ENCODE measurements at places on chromosomes 6 and 20. TPM values are rescaled to one million over a fixed set of nuclear protein-coding genes. Genes with fewer than 3 reads are reported as not detected.

GRCh38 chr6:84273048-84273809 is 45.8 kb upstream of the CEP162 start:
- H3K4me3 ChIP-seq = no peak overlapping the region
- H3K4me1 ChIP-seq = no peaks in the 10 kb centered on the region
- no peak for DNase-seq
- H3K36me3 ChIP-seq = no peaks in the 10 kb centered on the region

- no peaks in the 10 kb centered on the region for H3K4me1 ChIP-seq
- no peaks in the 10 kb centered on the region for H3K36me3 ChIP-seq
- H3K4me3 ChIP-seq = no peak overlapping the region
- DNase-seq = no peak
- H3K27me3 ChIP-seq = no peaks in the 10 kb centered on the region
- no peak overlapping the region for H3K27ac ChIP-seq
These were observed 380.3 kb upstream of the AGPAT4 start for GRCh38 chr6:161654209-161654608.

GRCh38 chr6:2412731-2413130 is 167.3 kb upstream of the GMDS start:
- no peaks in the 10 kb centered on the region for H3K36me3 ChIP-seq
- no peak overlapping the region for H3K27ac ChIP-seq
- no peaks in the 10 kb centered on the region for H3K27me3 ChIP-seq
- no peak for DNase-seq
- no peaks in the 10 kb centered on the region for H3K4me1 ChIP-seq

DNA sequence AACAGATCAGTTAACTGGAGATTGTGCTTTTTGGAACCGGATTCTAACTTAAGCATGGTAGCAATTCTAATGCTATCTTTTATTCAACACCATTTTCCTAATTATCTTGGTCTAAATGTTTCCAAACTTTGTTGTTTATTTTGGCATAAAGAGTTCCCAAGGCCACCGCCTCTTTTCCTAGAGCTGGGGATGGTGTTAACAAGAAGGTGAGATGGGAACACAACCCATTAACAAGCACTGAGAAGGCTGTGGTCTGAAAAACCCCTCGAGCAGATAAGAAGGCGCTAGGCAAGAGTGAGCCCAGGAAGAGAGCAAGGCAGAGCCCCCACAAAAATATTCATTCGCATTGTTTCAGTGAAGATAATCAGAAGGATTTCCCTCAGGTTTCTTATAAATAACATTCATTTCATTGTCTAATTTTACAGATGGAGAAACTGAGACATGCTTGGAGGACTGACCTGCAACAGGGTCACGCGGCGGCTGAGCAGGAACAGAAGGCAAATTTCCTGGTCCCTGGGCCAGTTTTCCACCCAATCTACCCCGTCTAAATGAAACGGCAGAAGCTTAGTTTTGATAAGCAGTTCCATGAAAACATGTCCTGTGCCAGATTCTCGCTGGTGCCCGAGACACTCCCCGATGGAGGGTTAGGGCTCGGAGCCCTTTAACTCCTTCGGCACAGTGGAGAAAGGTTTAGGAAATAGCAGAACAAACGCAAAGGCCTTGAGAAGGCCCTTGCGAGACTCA is 155.6 kb downstream of the FOXC1 start:
- no peaks in the 10 kb centered on the region for H3K4me1 ChIP-seq
- no peaks in the 10 kb centered on the region for H3K27me3 ChIP-seq
- no peak overlapping the region for H3K27ac ChIP-seq
- no peak overlapping the region for H3K4me3 ChIP-seq

The CCN5 gene
- total RNA-seq = 4.2 TPM

DNA sequence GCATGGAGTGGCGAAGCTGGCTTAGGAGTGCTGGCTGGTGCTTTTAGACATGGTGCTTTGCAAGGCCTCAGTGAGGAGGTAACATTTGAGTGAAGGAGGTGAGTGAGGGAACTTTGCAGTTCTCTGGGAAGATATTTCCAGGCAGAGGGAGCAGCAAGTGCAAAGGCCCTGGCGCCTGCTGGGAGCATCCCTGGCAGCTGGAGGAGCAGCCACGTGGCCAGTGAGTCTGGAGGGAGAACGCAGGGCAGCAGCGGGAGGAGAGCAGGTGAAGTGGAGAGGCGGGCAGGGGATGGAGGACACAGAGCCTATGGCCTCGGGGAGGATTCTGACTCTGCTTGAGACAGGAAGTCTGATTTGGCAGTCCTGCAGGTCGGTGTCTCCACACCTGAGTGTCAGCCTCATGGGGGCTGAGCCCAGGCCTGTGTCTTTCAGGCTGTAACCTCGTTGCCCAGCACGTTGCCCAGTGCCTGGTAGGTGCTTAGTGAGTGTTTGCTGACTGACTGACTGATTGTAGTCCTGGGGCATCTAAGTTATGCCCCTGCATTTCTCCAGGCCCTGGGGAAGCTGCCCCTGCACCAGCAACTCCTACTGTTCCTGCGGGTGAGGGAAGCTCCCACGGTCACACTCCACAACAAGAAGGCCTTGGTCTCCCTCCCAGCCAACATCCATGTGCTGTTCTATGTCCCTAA is 11.0 kb upstream of the BPIFB4 start:
- H3K27ac ChIP-seq = no peak overlapping the region
- H3K4me3 ChIP-seq = no peak overlapping the region
- no peaks in the 10 kb centered on the region for H3K36me3 ChIP-seq
- no peaks in the 10 kb centered on the region for H3K4me1 ChIP-seq
- H3K27me3 ChIP-seq = no peaks in the 10 kb centered on the region
- DNase-seq = no peak

The UNC5CL gene
- total RNA-seq = 23.0 TPM

The LY6G6F gene
- not detected for total RNA-seq

GRCh38 chr6:121479486-121480098 is 44.1 kb downstream of the GJA1 start:
- H3K36me3 ChIP-seq = no peaks in the 10 kb centered on the region
- no peak overlapping the region for H3K27ac ChIP-seq
- DNase-seq = no peak
- no peak overlapping the region for H3K4me3 ChIP-seq
- H3K4me1 ChIP-seq = no peaks in the 10 kb centered on the region

The SLC32A1 gene
- not detected for total RNA-seq

DNA sequence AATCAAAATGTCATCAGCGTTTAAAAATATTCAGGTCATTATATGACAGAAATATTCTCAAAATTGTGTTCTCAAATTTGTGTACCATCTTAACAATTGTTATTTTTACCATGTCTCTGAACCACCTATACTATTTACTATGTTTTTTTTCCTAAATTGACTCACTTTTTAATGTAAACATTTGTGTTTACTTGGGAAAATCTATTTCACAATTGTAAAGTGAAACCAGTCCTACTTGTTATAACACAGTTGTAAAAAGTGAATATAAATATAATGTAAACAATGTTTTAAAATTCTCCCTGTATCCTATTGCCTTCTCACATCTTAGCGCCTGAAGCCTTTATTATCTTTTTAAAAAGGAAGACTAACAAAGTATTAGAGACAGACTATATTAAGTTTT is 83.5 kb downstream of the ADGRG6 start:
- no peak overlapping the region for H3K4me3 ChIP-seq
- H3K27me3 ChIP-seq = no peaks in the 10 kb centered on the region
- no peaks in the 10 kb centered on the region for H3K4me1 ChIP-seq
- no peaks in the 10 kb centered on the region for H3K36me3 ChIP-seq
- H3K27ac ChIP-seq = peak overlapping the region; percentile 2

DNA sequence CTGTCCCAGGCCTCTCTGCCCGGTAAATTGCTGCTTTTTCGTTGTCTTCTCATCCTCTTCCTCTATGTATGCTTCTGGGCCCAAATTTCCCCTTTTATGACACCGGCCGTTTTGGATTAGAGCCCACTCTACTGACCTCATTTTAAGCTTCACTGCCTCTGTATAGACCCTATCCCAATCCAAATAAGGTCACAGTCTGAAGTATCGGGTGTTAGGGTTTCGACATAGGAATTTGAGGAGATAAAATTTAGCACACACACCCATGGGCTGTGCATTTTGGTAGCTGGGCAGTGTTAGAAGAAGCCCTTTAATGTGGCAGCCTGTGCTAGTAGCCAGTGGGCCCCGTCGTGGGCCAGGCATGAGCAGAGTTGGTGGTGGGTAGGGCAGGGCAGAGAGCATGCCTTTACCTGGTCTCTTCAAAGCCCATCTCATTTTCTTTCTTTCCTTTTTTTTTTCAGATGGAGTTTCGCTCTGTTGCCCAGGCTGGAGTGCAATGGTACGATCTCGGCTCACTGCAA is 27.9 kb upstream of the EZR start:
- no peaks in the 10 kb centered on the region for H3K4me1 ChIP-seq
- H3K27me3 ChIP-seq = no peaks in the 10 kb centered on the region
- H3K4me3 ChIP-seq = no peak overlapping the region
- H3K27ac ChIP-seq = no peak overlapping the region
- DNase-seq = no peak

The HTR1B gene
- not detected for total RNA-seq

DNA sequence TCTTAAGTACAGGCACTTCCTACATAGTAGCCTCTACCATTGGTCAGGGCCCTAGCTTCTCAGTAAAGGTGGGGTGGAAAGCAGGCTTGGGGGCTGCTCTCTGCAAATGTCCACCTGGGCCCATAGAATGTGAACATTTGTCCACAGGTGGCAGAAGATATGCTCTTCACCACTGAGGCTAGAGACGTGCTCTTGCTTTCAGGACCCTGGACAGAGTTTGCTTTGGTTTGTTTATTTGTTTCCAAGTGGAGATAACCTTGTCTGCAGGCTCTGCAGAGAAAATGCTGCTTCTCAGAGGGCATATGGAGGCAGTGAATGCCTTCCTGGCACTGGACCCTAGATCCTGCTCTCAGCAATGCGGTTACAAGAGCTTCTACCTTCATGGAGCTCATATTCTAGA is 129.0 kb downstream of the F13A1 start:
- DNase-seq = no peak
- H3K36me3 ChIP-seq = no peaks in the 10 kb centered on the region
- H3K4me3 ChIP-seq = no peak overlapping the region
- H3K4me1 ChIP-seq = no peaks in the 10 kb centered on the region
- H3K27ac ChIP-seq = no peak overlapping the region
- H3K27me3 ChIP-seq = no peaks in the 10 kb centered on the region

The SCAND1 gene
- 105 TPM for total RNA-seq

The AARS2 gene
- total RNA-seq = 9.8 TPM

DNA sequence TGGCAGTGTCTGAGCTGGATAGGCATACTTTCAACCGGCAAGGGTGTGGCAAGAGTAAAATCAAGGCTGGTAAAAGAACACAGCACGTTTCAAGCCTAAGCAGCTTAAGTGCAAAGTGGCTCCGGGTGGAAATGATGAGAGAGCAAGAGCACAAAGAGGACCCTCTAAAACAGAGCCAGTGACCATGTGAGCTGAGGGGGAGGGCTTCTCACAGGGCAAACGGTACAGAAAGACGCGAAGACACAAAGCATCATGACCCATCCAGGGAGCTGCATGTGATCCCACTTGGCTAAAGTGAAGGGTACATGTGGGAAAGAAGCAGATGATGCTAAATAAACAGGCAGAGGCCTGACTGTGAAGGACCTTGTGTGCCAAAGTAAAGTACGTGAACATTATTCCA is 25.7 kb downstream of the FKBP5 start:
- no peak overlapping the region for H3K27ac ChIP-seq
- no peak overlapping the region for H3K4me3 ChIP-seq
- DNase-seq = no peak
- no peaks in the 10 kb centered on the region for H3K4me1 ChIP-seq

GRCh38 chr6:124956018-124956417 is 6.2 kb upstream of the RNF217 start:
- DNase-seq = no peak
- H3K27ac ChIP-seq = no peak overlapping the region
- H3K4me1 ChIP-seq = no peaks in the 10 kb centered on the region
- H3K4me3 ChIP-seq = no peak overlapping the region
- no peaks in the 10 kb centered on the region for H3K27me3 ChIP-seq

The MAFB gene
- 19.8 TPM for total RNA-seq

- no peak overlapping the region for H3K4me3 ChIP-seq
- DNase-seq = no peak
- H3K27me3 ChIP-seq = no peaks in the 10 kb centered on the region
- no peak overlapping the region for H3K27ac ChIP-seq
- H3K36me3 ChIP-seq = no peaks in the 10 kb centered on the region
These were observed 14.3 kb downstream of the B4GALT5 start for GRCh38 chr20:49699200-49699992.

DNA sequence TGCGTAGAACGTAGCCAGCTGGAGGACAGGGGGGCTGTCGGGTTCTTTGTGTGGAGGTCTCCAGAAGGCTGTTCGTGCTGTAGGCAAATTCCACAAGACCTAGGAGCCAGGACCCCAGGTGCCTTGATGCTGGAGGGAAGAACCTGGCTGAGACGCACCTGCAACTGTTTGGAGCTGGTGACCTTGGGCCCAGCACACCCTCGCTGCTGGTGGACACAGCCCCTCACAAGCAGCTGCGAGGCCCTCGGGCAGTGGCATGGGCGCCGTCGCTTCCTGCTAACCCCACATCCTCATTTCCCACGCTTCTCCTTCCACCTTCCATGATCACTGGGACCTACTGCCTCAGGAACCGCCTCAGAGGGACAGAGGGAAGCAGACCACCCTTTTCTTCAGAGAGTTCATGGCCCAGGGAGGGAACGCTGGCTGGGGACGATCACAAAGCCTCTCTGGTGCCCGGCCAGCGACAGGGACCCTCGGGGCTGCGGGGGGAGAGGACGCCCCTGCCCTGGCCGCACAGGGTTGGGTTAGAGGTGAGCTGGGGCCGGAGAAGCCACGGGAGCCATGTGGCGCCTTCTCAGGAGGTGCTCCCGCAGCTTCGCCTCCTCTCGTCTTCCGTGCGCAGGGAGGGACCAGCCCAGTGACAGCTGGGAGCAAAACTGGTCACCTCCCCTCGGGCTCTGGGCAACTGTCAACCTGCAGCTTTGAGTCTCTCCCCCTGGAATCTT is 18.4 kb downstream of the DLL1 start:
- no peak overlapping the region for H3K4me3 ChIP-seq
- H3K4me1 ChIP-seq = peaks cover 4% of the 10 kb centered on the region
- H3K36me3 ChIP-seq = no peaks in the 10 kb centered on the region
- no peak overlapping the region for H3K27ac ChIP-seq
